HS-5 (cell line): ENCODE measurements at places on chromosomes 11 and 22.

DNA sequence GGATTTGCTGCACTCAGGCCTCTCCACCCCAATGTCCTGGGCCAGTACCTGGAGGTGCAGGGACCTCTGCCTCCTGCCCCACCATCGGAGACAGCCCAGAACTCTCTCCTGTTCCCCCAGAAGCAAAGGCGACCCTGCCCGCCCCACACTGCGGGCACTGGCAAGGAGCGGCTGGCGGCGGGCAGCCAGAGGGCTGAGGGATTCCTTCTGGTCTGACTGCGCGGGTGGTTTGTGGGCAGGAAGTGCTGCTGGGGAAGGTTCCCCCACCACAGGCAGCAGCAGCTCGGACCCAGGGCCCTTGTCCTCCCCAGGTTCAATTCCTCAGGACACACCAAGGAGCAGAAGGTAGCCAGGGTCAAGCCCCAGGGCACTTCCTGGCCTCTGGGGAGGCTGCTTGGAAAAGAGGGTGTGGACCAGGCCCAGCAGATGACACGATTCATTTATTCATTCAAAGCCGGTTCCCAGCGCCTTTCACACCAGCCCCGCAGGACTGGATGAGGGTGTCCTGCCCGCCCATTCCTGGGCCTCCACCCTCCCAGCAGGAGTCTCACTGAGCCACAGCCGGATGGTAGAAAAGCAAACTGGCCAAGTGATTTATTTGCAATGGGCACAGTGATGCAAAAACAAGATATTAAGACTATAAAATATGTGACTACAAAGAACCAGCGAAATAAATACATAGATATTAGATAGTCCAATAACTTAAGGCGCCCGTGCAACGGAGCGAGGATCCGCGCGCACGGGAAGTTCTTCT lies 1.2 kb downstream of the PHLDA2 start:
- no peak for DNase-seq

DNA sequence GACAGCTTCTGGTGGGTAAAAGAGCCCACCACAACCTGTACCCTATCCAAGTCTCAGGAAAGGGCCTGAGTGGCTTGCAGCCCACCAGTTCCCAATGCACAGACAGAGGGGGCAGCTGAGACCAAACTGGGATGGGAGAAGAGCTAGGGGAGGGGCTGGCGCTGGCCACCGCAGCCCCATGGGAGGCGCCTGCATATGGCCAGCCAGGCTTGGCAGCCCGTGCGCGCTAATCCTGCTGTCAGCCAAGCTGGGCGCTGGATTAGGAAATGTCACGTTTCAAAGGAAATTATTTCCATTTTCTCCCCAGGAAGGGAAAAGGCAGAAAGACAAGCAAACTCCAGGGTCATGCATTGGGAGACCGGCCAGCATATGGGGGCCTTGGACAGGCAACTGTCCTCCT lies 236.8 kb downstream of the BUD13 start:
- DNase-seq: no peak

- no peak for DNase-seq
Measured at GRCh38 chr11:26761361-26761809, 39.5 kb upstream of the SLC5A12 start.

- no peak for DNase-seq
Measured at GRCh38 chr11:44333271-44334218, 23.6 kb upstream of the ALX4 start.

GRCh38 chr11:118180300-118180703 lies 3.9 kb upstream of the SCN2B start:
- DNase-seq: no peak
